ENCODE measurements at places on chromosomes 16 and 17. TPM values are rescaled to one million over a fixed set of nuclear protein-coding genes. Genes with fewer than 3 reads are reported as not detected.

DNA sequence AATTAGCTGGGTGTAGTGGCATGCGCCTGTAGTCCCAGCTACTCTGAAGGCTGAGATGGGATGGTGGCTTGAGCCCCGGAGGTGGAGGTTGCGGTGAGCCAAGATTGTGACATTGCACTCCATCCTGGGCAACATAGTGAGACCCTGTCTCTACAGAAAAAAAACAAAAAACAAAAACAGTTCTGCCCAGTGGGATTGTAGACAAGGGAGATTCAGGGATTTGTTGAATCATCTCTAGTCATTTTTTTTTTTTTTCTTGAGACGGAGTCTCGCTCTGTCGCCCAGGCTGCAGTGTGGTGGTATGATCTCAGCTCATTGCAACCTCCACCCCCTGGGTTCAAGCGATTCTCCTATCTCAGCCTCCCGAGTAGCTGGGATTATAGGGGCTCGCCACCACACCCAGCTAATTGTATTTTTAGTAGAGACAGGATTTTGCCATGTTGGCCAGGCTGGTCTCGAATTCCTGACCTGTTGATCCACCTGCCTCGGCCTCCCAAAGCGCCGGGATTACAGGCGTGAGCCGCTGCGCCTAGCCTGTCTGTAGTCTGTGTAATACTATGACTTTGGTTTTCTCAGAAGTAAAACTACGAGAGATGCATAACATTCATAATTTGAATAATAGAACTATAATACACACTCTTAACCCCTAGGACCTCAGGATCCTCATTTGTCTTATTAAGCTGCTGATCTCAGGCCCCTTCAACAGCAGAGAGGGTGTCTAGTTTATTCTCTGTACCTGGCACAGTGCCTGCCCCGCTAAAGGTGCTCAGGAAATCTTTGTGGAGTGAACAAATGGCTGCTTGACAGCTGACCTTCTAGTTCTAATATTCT lies 1.4 kb downstream of the TEN1 start:
- DNase-seq = no peak

DNA sequence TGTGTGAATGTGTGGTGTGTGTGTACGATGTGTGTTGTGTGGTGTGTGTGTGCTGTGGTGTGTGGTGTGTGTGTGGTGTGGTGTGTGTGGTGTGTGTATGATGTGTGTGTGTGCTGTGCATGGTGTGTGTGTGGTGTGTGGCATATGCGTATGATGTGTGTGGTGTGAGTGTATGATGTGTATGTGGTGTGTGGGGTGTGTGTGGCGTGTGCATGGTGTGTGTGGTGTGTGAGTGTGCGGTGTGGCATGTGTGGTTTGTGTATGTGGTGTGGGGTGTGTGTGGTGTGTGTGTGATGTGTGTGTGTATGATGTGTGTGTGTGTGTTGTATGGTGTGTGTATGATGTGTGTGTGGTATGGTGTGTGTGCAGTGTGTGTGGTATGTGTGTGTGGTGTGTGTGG lies 50.5 kb upstream of the MPHOSPH6 start:
- no peak for DNase-seq

DNA sequence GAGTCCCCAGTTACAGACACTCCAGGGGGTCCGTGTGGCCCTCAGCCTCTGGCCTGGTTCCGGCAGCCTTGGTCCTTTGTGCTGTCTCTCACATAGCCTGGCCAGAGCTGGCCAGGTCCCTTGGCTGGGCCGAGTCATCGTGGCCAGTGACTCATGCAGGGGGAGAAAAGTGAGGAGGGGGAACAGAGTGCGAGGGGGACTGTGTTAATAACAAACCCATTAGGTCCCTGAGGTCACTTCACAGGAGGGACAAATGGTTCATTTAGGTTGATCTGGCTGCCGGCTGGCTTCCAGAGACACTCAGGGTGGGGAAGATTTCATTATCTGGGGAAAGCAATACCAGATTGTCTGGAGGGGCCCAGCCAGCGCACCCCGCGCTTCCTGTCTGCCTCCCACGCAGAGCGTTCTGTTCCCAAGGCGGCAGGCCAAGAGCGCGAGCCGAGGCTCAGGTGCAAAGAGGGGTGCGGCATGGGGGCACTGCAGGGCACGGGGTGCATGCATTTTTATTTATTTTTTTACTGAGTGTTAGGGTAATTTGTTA lies 223.1 kb downstream of the SEC14L1 start:
- DNase-seq = no peak

DNA sequence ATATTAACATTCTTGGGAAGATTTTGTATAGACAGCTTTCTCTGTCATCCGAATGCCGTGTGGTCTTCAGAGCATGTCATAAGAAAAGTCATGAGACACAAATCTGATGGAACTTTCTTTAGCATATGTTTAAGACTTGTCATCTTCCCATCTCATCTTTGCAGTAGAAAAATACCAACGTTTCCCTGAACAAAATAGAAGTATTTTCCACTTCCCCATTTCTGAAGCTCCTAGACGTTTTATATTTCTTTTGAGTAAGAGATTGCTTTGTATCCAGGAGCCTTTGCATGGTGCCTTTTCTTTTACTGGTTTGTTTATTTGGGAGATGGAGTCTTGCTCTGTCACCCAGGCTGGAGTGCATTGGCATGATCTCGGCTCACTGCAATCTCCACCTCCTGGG lies 235.1 kb downstream of the PRKCA start:
- no peak for DNase-seq

- no peak for DNase-seq
These were observed 99.2 kb upstream of the CDH8 start for GRCh38 chr16:62135446-62135845.

DNA sequence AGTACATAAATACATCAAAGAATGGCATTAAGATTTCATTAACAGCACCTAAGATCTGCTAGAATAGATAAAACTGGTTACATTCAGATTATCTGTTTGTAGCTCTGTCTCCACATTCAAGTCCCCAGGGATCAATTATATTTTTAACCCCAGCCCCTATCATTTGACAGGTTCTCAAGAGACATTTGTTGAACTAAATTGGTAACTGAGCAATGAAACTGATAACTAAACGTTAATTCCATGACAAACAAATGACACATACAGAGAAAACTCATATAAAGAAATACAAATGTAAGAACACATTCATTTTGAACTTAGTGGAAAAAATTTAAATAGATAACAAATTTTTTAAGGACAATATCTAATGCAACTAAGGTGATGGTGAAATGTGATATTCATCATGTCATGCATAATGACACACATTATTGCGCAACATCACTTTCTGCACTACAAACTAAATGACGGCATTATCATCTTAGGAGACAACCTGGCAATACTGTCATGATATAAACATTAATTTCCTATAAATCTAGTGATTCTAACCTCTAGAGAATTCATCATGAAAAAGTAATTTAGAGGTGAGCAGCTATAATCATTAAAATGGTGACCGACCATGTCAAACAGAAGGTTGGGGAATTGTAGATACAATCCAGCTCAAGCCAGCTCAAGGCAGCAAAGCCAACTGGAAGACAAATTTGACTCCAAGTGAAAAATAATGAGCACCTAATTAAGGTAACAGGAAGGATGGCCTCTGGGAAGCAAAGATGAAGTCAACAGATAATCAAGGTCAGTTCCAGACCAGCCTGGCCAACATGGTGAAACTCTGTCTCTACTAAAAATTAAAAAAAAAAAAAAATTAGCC lies 9.5 kb downstream of the ARHGAP17 start:
- DNase-seq = no peak

GRCh38 chr16:85833219-85833920 lies 33.9 kb downstream of the COX4I1 start:
- DNase-seq = no peak

DNA sequence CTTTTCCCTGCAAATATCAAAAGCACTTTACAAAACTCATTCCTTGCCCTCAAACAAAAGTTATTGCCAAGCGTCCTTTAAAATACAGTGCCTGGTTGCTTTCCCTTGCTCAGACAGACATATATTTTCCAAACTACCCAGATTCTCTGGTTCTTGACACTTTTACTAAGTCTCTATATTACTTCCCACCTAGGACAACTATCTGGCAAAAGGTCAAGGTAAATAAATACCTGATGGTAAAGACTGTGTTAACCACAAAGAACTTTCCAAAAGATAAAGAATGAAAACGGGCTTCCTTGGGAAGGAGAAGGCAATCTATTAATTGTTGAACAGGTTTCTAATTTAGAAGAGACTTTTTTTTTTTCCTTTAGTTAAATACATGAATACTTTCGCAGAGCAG lies 1.9 kb downstream of the HS3ST3A1 start:
- no peak for DNase-seq

- no peak for DNase-seq
These were observed 19.2 kb upstream of the TMEM101 start for GRCh38 chr17:44033861-44034408.

DNA sequence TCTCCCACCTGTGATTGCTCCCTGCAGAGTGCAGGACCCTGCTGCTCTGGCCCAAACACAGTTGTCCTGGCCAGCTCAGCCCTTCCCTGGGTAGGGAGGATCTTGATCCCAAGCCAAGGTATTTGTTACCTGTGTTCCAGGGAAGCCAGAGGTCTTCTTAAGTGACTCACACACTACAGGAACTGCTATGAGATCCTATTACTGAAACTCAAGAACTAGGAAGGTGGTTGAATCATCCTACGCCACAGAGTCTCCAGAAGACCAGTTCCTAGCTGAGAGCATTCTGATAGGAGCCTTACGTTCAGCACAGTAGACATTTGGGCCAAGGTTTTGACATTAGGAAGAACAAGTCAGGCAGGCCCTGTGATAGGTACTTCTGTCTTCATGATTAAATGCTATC lies 12.0 kb downstream of the CHST6 start:
- no peak for DNase-seq

DNA sequence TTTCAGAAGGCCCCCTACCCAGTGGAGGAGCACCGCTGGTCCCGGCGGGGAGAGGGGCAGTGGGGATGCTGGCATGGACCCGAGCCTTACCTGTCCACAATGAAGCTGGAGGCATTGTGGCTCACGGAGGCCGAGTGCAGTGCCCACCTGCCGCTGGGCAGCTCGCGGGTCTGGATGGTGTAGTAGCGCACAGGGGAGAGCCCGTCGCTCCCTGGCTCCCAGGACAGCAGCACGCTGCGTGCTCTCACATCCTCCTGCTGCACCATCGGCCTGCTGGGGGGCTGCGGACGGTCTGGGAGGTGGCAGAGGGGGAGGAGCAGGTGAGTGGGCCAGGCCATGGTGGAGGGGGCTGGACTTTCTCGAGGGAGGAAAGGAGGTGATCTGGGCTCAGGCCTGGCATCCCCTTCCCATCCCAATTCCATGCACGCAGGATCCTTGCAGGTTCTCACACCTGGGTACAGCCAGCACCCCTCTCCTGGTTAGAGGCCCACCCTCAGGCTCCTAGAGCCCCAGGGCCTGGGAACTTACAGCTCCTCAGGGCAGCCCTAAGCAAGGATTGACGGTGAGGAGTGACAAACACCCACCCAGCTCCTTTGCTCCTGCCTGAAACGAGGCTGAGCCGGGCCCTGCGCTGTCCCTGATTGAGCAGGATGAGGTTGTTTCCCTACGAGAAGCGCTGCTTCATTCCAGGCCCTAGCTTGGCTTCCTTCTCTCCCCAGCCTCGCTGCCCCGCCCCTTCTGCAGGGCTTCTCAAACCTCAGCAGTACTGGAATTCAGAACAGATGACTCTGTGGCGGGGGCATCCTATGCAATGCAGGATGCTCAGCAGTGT lies 76.2 kb upstream of the CDC42EP4 start:
- no peak for DNase-seq

DNA sequence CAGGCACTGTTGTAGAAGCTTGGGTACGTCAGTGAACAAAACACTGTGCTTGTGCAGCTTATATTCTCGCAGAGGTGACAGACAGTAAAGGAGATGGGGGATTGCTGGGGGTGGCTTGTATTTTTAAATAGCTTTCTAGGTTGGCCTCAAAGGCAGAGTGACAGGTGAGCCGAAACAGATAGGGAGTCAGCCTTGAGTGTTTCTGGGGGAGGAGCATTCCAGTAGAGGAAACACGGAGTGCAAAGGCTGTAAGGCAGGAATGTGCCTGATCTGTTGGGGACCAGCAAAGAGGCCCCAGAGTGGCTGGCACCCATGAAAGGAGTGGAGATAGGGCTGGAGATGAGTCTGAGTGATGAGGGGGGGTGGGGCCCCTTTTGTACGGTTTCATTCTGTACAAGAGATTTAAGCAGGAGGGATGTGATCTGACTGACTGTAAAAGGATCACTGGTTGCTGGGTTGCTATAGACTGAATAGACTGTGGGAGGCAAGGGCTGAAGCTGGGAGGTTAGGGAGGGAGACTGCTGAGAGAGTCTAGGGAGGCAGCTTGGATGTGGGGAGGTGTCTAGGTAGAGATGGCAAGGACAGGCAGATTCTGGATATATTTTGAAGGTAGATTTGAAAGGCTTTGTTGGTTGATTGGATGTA lies 15.2 kb downstream of the NUP93 start:
- peak; percentile 49 for DNase-seq

- DNase-seq = no peak
These were observed 15.5 kb upstream of the TMEM94 start for GRCh38 chr17:75440738-75441448.

DNA sequence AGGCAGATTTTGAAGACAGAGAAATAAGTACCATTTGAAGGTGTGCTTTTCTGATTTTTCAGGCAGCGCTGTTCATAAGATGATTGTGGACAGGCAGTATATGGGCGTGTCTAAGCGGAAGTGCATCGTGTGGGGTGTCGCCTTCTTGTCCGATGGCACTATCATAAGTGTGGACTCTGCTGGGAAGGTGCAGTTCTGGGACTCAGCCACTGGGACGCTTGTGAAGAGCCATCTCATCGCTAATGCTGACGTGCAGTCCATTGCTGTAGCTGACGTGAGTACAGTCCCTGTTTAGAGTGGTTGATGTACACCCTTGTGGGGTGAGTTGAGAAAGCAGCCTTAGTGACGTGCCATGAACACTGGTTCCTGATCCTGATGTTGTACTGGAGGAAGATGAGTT lies 10.7 kb downstream of the UTP4 start:
- peak; percentile 75 for DNase-seq

The EMC8 gene
- total RNA-seq = 94.7 TPM

The TEKT5 gene
- not detected for total RNA-seq

The SOX8 gene
- 0.86 TPM for total RNA-seq

The FBXW10B gene
- not detected for total RNA-seq

The CA5A gene
- 0.74 TPM for total RNA-seq

Measured in Caco-2 (cell line).